ENCODE measurements at places on chromosomes 1 and 21. TPM values are rescaled to one million over a fixed set of nuclear protein-coding genes. Genes with fewer than 3 reads are reported as not detected.

C1orf210 gene
- total RNA-seq: not detected

FCRL6 gene
- total RNA-seq: not detected

ALPL gene
- 0.29 TPM for total RNA-seq

DYNLT4 gene
- not detected for total RNA-seq

GBP2 gene
- 3.4 TPM for total RNA-seq

PRPF38A gene
- total RNA-seq: 8.5 TPM

HSF2BP gene
- total RNA-seq: 0.40 TPM

PHTF1 gene
- 15.9 TPM for total RNA-seq

DCST2 gene
- total RNA-seq: 0.18 TPM

SORT1 gene
- total RNA-seq: 23.7 TPM

TNFAIP8L2 gene
- not detected for total RNA-seq

CITED4 gene
- total RNA-seq: 0.55 TPM

SH2D2A gene
- not detected for total RNA-seq

EDARADD gene
- total RNA-seq: 2.5 TPM

OSBPL9 gene
- 169 TPM for total RNA-seq

C8A gene
- total RNA-seq: not detected

BARHL2 gene
- 0.11 TPM for total RNA-seq

PIGP gene
- 51.9 TPM for total RNA-seq

KRTAP7-1 gene
- not detected for total RNA-seq

SMCP gene
- total RNA-seq: not detected

UFC1 gene
- 87.4 TPM for total RNA-seq

FAAH gene
- 2.1 TPM for total RNA-seq

CLCA4 gene
- total RNA-seq: not detected

KCNE1 gene
- total RNA-seq: not detected

Measured in SK-MEL-5 (cell line).